Astrocyte of the hippocampus (primary cell): ENCODE measurements at places on chromosomes 4 and X.

- DNase-seq: no peak
Observed at GRCh38 chr4:111992351-111993168, 152.7 kb upstream of the FAM241A start.

GRCh38 chr4:145406970-145407369 lies 74.7 kb upstream of the SMAD1 start:
- DNase-seq: peak; percentile 30

GRCh38 chr4:71269233-71269632 lies 69.6 kb upstream of the SLC4A4 start:
- DNase-seq: no peak

GRCh38 chr4:78379991-78380729 lies 171.4 kb upstream of the ANXA3 start:
- peak; percentile 69 for DNase-seq

DNA sequence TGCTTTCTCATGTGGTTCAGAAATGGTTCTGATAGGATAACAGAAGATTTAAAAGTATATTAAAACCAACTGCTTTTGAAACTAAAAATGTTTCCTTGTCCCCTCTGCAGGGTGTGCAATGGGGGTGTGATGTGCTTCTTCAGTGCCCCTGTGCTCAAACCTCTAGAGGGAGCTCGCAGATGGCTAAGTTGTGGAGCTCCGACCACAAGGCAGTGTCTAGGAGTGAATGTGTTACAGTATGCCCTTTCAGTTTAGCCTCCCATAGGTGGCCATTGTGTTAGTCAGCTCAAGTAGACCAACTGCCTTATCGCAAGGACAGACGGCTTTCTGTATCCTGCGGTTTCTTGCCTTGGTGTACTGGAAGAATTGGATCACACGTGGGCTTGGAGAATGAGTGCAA lies 130.5 kb downstream of the TENT5D start:
- DNase-seq: no peak

GRCh38 chr4:104064646-104065577 lies 345.1 kb upstream of the TACR3 start:
- DNase-seq: peak; percentile 68

- DNase-seq: no peak
Observed at GRCh38 chrX:41192880-41193279, 107.6 kb downstream of the USP9X start.

DNA sequence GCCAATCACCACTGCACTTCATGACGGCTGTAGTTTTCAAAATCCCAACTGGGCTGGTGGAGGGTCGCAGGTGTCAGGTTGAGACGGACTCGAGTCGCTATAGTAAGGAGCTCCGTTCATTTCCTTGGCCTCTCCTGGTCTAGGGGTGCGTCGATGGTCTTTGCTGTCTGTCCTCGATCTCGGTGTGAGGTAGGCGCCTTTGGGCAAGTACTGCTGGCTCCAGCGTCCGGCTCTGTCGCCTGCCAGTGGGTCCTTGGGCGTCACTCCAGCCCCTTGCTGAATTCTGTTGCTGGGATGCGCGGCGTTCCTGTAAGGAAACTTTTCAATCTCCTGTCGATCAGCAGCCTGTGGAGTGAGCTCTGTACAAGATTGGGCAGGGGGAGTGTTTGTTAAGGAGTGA lies 76.7 kb downstream of the CCNB3 start:
- DNase-seq: no peak

GRCh38 chr4:184282895-184283654 lies 65.4 kb upstream of the ENPP6 start:
- peak; percentile 20 for DNase-seq

DNA sequence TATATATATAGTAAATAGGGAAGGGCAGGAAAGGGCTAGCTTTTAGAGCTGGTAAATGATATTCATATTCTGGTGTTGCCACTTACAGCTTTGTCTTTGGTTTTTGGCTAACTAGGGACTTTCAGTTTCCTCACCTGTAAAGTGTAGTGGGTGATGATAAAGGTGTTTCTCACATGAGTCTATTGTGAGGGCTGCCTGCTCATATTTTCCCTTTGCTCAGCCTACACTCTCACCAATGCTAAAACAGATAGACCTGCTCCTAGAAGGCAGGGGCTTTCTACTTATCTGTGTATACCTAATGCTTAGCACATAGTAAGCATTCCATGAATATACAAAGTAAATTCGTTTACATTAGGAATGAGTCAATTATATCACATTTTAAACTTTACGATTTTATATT lies 137.2 kb upstream of the HS3ST1 start:
- no peak for DNase-seq

DNA sequence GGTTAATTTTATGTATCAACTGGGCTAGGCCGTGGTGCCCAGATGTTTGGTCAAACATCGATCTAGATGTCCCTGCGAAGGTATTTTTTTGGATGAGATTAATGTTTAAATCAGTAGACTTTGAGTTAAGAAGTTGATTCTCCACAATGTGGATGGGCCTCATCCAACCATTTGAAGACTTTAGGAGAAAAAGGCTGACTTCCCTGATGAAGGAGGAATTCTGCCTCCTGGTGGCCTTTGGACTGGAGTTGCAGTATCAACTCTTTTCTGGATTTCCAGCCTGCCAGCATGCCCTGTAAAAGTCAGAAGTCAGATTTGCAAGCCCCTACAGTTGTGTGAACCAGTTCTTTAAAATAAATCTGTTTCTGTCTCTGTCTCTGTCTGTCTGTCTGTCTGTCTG lies 91.4 kb downstream of the STK32B start:
- DNase-seq: peak; percentile 47

DNA sequence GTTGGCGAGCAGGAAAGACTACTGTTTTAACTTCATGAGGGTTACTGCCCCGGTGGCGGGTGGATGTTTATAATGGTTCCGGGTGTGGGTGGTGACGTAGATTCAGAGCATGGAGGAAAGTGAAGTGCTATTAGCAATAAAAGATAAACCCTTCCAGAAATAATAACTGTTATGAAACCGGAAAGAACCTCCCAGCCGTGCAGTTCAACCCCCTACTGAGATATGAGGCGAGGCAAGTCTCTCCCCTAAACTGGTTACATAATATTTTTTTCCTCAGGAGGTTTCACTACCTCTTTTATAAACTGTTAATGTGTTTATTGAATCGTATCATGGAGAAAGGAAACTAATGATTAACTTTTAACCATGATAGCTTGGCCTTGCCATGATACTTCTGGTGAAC lies 33.9 kb upstream of the STIM2 start:
- no peak for DNase-seq

DNA sequence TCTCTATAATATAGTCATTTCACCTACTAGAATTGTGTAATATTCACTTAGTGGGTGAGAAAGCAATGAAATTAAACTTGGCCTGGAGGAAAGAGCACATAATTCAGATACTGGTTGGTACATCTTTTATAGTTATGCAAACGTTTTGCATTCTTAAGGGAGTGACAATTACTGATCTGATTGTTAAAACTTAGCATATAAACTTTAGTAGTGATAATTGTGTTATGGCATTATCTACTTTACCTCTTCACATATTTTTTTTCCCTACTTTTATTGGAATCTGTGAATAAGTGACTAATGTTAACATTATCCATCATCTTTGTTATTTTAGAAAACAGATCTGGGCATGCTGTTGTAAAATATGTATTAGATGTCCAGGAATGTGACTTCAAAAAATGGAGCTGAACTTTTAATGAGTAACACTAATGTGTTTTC lies 217.4 kb upstream of the GIMD1 start:
- DNase-seq: no peak

DNA sequence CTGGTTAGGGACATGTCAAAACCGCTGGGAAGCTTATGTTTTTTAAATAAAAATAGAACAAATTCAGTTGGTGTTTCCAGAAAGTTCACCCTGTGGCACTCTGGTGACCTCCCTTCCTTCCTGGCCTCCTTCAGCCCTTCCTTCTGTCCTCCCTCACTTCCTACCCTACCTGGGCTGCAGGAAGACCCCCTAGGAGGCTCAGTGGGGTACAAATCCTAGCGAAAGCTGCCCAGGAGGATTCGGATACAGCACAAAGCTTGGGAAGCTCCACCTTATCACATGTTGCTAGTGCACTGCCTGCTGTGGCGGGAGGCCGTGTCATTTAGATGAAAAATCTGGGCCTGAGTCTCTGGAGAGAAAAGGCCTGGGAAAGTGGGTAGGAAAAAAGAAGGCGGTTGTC lies 60.5 kb downstream of the FHDC1 start:
- no peak for DNase-seq

DNA sequence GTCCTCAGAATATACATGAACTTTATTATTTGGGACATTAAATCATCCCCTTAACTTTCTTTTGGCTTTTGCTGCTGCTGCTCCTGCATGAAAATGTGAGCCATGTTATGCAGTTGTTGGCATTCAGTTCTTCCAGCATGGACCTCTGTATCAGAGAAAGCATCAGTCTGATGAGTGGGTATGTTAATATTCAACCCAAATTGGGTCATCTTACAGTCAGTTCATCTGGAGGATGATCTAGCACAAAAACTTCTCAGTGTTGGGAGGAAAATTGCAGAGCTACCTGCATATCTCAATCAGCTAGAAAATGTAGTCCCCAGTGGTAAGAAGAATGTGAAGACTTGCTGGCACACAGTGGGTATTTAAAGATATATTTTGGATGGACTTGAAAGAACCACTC lies 96.7 kb downstream of the IL1RAPL2 start:
- no peak for DNase-seq
